Fibroblast of villous mesenchyme (primary cell): ENCODE measurements at places on chromosomes 7 and 10. TPM values are rescaled to one million over a fixed set of nuclear protein-coding genes. Genes with fewer than 3 reads are reported as not detected.

The GIMAP5 gene
- not detected in 2 replicates for total RNA-seq

The DNAJC2 gene
- 17.3 and 17.7 TPM in 2 replicates for total RNA-seq

The ACTA2 gene
- total RNA-seq, result 2,403 and 2,598 TPM in 2 replicates

The ADAM12 gene
- 22.5 and 129 TPM in 2 replicates for total RNA-seq

The ADRA2A gene
- 0.32 and 3.0 TPM in 2 replicates for total RNA-seq

The NPM3 gene
- 63.5 and 94.7 TPM in 2 replicates for total RNA-seq

The LGI1 gene
- total RNA-seq, result not detected in 2 replicates

The PYROXD2 gene
- total RNA-seq, result 9.0 and 10.8 TPM in 2 replicates

The CABCOCO1 gene
- 0.43 and 3.2 TPM in 2 replicates for total RNA-seq

The CPA2 gene
- 0.32 TPM in 1 of 2 replicates, not detected in the other for total RNA-seq
